CD4-positive, alpha-beta T cell treated with Interleukin-6 at 100 ng/mL for 8 hours (primary cell): ENCODE measurements at places on chromosomes 5 and 9.
A peak's percentile ranks its signal among the peaks of the same experiment; 100 is the strongest.

DNA sequence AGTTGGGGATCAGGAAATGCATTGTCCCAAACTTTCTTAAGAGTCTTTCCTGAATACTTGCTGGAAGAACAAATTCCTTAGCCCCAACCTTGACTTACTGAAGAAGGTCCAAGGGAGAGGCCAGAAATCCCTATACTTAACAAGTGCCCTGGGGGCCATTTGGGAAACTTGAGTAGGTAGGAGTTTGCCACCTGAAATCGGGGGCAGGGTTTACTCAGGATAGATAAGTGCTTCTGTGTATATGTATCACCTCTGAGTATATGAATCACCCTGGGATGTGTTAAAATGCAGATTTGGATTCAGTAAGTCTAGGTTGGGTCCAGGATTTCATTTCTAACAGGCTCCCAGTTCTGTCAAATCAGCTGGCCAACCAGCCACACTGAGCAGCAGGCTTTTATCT, 47.9 kb upstream of the MYO10 start:
- DNase-seq, result no peak

DNA sequence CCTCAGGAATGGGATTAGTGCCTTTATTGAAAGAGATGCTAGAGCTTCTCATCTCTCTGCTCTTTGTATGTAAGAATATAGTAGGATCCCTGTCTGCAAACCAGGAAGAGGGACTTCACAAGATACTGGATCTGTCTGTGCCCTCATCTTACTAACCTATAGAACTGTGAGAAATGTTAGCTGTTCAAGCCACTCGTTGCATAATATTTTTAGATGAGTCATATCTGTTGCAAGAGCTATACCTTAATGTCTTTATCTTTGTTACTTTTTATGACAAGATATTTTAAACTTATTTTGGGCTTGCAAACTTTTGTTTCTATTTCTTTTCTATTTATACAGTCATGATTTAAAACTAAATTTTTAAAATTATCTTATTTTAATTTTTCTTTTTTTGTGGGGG, 1296.8 kb upstream of the CDH6 start:
- no peak for DNase-seq

- no peak for DNase-seq
These were observed 30.4 kb upstream of the SYNPO start for GRCh38 chr5:150609843-150610584.

DNA sequence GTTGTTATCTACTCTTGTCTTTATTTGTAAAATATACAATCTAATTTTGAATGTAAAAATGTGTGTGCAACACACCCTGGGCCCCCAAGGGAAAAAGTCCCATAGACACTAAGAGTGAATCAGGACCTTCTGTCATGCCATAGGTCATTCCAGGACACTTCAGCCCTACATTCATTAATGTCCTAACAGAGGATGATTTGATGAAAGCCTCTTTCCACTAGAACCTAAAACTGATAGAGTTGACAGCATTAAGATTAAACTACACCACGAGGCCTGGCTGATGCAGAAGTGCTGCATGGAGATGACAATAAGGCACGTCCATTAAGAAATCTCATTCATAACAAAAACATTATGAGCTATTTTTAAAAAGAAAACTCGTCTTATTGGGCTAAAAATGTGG, 46.2 kb downstream of the FRMD3 start:
- DNase-seq, result no peak

GRCh38 chr5:149779124-149779465, 49.0 kb downstream of the PPARGC1B start:
- DNase-seq, result no peak

GRCh38 chr5:54553659-54554207, 36.2 kb downstream of the SNX18 start:
- DNase-seq, result no peak

GRCh38 chr9:114507726-114508125, 2.5 kb upstream of the WHRN start:
- peak; percentile 40 for DNase-seq

DNA sequence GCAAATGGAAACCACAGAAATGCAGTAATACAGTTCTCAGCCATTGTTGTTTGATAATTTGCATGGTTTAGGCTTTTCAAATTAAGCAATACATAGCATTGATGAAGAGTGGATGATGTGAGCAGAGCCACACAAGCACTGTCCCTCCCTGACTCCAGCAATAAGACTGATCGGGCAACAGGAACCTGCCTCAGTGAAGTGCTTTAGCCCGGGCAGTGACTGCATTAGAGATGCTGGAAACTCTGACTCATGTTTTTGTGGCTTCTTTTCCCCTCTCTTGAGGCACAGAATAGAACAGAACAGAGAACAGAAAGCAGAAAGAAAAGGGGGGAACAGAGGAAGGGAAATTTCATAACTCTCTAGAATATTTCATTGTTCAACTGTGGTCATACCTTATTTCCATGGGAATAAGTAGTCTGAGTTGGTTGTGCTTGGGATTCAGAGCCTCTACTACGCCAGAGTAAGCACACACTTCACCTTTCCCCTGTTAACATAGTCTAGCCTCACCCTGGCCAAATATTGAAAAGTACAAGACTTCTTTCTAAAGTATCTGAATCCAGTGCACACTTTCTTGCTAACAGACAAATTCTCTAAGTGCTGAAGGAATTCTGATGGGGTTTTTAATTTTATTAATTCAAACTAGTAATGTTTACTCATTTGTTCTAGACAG, 164.8 kb upstream of the VCAN start:
- DNase-seq, result peak; percentile 1

DNA sequence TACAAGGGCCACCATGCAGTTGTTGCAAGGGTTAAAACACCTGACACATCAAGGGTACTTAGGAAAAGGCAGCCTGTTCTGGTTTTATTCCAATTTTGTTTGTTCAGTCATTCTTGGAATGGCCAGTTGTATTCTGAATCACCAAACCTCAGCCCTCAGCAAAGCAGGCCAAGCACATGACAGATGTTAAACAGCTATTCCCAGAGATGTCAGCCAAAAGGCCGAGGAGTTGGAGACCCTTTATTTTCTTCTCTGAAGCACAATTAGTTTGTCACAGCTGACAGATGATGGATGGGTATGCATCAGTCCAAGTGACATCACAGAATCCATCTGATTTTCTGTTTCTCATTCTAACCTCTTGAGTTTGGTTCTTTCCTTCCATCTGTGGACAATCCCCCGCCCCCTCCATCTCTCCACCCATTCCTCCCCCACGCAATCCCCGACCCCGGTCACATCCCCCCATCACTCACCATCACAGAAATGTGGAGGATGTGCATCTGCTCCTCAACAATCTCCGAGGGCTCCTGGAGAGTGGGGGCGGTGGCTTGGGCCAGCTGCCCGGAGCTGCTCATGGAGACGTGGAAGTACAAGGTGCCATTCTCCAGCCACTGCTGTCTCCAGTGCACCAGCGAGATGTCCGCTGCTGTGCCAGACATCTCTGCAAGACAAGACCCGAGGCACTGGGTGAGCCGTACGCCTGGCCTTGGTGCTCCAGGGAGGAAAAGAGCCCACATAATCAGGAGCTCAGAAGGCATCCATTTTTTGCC, 123.8 kb downstream of the ASTN2 start:
- no peak for DNase-seq

DNA sequence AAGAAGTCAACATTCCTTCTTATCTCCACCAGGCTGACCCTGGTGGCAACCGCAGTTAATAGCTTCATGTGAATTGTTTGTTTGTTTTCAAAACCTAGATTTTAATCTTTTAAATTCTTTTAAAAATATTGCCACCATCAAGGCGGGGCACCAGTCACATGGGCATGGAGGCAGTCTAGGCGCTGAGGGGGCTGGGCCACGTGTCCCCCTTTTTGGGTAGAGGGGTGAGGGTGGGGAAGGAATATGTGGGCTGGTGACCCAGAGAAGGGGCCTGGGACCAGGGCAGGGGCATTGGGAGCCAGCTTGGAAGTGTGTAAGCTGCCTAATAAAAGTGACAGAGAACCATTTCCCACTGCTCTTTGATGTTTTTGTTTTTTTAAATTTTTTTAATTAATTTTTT, 147.3 kb downstream of the GADD45G start:
- DNase-seq, result no peak

- no peak for DNase-seq
These were observed 80.8 kb downstream of the SNCAIP start for GRCh38 chr5:122392824-122393223.

- DNase-seq, result peak; percentile 89
These were observed 40.7 kb upstream of the CLPTM1L start for GRCh38 chr5:1385395-1386273.

DNA sequence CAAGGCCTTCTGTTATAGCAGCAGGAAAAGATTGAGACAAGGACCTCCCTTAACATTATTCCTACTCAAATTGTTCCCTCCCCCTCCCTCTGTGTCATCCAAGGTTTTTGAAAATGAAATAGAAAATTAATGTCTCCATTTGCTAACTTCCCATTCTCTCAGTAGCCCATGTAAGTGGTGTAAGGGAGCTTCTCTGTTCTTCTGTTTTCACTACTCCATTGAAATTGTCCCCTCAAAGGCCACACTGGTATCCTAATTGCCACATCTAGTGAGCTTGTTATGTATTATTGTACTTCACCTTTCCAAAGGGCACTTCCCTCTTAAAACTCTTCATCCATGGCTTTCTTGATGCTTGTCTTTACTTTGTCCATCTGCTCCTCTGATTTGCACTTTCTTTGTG, 131.2 kb upstream of the PIK3R1 start:
- no peak for DNase-seq

GRCh38 chr9:27276193-27277030, 20.5 kb downstream of the EQTN start:
- DNase-seq, result peak; percentile 42

GRCh38 chr9:5760338-5760737, 72.6 kb downstream of the ERMP1 start:
- no peak for DNase-seq

GRCh38 chr9:78253285-78253684, 17.4 kb downstream of the CEP78 start:
- no peak for DNase-seq

DNA sequence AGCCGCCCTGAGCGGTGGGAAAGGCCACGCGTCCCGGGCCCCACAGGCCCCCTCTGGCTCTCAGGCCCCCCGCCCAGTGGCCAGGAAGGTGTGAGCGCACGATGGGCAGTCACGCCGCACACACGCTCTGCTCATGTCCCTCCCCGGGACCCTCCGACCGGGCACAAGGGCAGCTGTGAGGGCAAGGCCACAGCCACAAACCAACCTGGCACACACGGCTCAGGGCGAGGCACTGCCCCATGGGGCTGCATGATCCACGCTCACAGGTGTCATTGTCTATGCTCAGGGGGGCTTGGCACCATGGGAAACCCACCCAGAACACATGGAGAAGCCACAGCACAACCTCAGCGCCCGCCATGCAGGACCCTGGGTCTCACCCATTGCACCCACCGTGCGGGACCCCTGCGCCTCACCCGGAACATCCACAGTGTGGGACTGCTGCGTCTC, 51.3 kb downstream of the SLC12A7 start:
- no peak for DNase-seq

GRCh38 chr9:100819980-100820379, 208.5 kb upstream of the PLPPR1 start:
- DNase-seq, result no peak

DNA sequence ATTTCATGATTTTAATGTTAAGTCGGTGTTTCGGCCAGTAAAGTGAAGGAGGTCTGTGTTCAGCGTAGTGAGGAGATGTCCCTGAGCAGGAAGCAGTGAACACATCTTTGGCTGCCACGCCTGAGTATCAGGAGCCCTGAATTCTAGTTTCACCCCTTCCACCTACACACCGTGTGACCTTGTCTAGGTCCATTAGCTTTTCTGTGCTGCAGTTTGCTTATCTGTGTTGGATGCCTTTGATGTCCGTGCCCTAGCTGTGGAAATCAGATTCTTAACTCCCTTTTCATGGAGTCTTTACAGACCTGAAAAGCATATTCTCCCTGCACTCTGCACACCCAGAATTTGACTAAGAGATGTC, 601 bp downstream of the FBXO38 start:
- DNase-seq, result no peak

DNA sequence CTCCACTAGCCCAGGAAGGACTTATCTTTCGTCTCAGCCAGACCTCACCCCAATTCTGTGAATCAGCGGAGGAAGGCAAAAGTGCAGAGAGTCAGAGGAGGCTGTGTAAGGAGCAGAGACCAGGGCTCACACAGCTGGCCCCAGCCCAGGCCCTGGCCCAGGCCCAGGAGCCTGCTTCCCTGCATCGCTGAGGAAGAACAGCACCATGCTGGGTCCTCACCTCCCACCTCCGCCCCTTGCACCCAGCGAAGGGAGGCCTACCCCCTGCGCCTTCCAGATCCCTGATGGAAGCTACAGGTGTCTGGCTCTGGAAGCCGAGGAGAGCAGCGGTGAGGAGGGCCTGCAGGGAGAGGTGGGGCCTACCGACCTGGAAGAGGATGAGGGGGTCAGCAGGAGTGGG, 22.3 kb upstream of the SYNPO start:
- DNase-seq, result no peak

DNA sequence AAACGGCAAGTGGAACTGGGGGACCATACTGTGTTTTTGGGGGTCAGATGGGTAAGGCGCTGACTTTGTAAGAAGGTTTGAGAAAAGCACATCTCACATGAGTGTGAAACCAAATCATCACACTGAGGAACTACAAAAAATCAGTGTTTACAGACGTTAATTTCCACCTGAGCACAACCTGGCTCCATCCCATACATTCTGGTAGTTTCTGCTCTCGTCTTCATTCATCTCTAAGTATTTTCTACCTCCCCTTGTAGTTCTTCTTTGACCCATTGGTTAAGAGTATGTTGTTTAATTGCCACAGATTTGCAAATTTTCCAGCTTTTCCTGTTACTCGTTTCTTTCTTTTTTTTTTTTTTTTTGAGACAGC, 8.9 kb upstream of the DPP7 start:
- DNase-seq, result no peak

DNA sequence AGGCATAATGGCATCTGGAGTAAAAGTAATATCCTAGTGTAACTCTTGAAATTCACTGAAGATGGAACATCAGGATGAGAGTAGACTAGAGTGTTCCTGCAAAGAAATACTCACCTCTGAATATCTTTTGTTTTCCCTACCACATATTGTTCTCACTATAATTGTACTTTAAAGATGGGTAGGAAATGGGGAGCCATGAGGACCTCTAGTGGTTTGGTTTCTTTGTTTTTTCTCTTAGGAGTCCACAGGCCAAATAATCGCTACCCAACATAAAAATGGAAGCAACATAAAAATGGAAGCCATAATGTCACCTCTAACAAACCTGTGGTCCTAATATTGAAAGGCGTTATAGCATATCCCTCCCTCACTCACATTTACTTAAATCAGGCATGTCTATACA, 2375.8 kb downstream of the MAT2B start:
- no peak for DNase-seq

- no peak for DNase-seq
These were observed 6.6 kb downstream of the BARX1 start for GRCh38 chr9:93948441-93949072.
